Ovary (tissue), 10 donors: ENCODE measurements at places on chromosomes 6 and 20. TPM values are rescaled to one million over a fixed set of nuclear protein-coding genes. Genes with fewer than 3 reads are reported as not detected.
A peak's percentile ranks its signal among the peaks of the same experiment; 100 is the strongest.

GRCh38 chr20:50678169-50678898 is 13.0 kb downstream of the RIPOR3 start:
- H3K27ac ChIP-seq = no peak overlapping the region
- peak; percentile 72 for DNase-seq
- H3K4me1 ChIP-seq = peaks cover 17% of the 10 kb centered on the region
- H3K4me3 ChIP-seq = no peak overlapping the region
- H3K27me3 ChIP-seq = no peaks in the 10 kb centered on the region
- no peaks in the 10 kb centered on the region for H3K36me3 ChIP-seq

DNA sequence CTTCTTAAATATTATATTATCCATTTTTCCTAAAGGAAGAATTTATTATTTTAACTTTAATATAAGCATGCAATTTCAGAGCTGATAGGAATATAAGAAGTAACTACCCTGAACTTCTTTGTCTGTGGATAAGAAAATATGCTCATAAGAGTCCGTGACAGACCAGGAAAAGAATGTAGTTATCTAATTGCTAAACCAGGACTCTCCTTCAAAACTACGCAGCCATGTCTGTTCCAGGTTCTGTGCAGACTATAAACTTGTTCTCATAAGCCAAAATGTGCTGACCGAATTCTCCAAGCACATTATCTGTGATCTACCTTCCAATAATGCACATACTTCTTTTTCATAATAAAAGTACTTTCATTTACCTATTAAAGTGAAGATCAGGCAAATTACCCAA is 116.5 kb downstream of the TRDN start:
- no peaks in the 10 kb centered on the region for H3K36me3 ChIP-seq
- H3K27ac ChIP-seq = no peak overlapping the region
- H3K4me1 ChIP-seq = peaks cover 2% of the 10 kb centered on the region
- no peaks in the 10 kb centered on the region for H3K27me3 ChIP-seq
- DNase-seq = no peak
- H3K4me3 ChIP-seq = no peak overlapping the region

- H3K36me3 ChIP-seq = no peaks in the 10 kb centered on the region
- H3K4me1 ChIP-seq = no peaks in the 10 kb centered on the region
- no peak overlapping the region for H3K27ac ChIP-seq
- DNase-seq = no peak
- no peaks in the 10 kb centered on the region for H3K27me3 ChIP-seq
Measured at GRCh38 chr6:160507420-160507819, 156.7 kb downstream of the LPA start.

DNA sequence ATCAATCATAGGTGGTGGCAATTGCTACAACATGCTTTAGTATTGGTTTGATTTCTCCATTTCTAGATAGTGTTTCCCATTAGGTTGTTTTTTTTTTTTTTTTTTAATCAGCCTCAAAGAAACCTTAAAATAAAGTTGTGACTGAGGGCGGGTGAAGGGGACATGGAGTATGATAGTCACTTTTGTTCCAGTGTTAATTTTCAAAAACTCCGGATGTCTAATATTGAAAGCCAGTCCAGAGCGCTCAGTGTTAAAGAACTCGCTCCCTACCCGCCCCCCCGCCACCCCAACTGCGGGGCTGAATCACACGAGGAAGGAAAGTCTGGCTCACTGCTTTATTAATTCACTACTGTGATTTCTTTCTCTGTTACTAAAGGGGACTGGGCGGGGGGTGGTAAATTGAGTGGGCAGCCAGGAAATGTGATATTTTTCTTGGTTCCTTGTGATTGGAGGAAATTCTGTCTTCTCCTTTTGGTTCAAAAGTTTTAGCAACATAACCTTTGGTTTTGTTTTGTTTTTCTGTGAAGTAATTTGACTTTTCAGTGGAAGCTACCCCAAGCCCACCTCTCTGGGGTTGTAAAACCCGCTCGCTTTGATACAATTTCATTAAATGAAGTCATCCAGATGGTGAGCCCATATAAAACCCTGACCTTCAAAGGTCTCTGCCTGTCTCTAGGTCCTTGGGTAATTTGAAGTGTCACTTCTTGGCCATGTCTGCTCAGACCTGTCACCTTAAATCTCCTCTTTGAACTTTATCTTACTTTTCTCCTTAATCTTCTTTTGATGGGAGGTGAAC is 38.0 kb downstream of the TNFAIP3 start:
- no peak overlapping the region for H3K4me3 ChIP-seq
- no peaks in the 10 kb centered on the region for H3K36me3 ChIP-seq
- H3K4me1 ChIP-seq = no peaks in the 10 kb centered on the region
- no peaks in the 10 kb centered on the region for H3K27me3 ChIP-seq
- no peak overlapping the region for H3K27ac ChIP-seq
- no peak for DNase-seq

The MAD2L1BP gene
- polyA plus RNA-seq = 23.9 TPM

GRCh38 chr6:167697316-167697715 is 129.4 kb upstream of the AFDN start:
- H3K4me1 ChIP-seq = peaks cover 5% of the 10 kb centered on the region
- H3K4me3 ChIP-seq = no peak overlapping the region
- H3K36me3 ChIP-seq = no peaks in the 10 kb centered on the region
- no peak for DNase-seq

DNA sequence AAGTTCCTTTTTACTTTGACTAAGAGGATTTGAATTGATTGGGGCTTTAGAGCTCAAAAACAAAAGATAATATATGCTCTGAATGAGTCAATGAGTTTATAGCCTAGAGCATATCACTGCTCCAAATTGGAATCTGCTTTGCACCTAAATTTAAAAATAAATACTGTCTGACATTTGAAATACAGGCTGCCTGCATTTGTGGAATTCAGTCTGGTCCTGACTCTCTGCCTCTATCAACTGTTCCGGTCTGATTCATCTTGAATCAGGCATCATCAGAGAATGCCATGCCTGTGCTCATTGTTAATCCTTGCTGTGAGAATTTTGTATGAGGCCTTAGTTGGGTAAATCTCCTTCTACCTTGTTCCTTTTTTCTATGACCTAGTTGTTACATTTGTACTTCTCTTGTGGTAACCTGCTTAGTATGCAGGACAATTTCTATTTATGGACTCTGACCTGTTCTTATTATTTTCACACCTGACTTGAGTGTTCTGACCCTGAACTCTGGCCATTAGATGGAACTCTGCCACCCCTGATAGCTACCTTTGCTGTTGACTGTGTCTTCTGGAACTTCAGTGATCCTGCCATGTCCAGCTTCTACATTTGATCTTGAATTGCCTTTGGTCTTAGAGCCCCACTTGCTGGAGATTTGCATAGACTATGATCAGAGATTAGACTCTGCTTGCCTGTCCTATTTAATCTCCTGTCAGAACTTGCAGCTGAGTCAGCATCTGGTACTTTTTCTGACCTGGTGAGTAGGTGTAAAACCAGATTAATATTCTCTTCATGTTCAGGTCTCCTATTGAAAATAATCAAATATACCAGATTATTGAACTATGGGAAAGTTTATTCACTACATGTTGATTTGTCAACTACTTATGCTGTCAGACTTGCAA is 442.7 kb upstream of the HS3ST5 start:
- no peaks in the 10 kb centered on the region for H3K36me3 ChIP-seq
- no peak overlapping the region for H3K27ac ChIP-seq
- no peak overlapping the region for H3K4me3 ChIP-seq
- no peaks in the 10 kb centered on the region for H3K4me1 ChIP-seq
- no peaks in the 10 kb centered on the region for H3K27me3 ChIP-seq

DNA sequence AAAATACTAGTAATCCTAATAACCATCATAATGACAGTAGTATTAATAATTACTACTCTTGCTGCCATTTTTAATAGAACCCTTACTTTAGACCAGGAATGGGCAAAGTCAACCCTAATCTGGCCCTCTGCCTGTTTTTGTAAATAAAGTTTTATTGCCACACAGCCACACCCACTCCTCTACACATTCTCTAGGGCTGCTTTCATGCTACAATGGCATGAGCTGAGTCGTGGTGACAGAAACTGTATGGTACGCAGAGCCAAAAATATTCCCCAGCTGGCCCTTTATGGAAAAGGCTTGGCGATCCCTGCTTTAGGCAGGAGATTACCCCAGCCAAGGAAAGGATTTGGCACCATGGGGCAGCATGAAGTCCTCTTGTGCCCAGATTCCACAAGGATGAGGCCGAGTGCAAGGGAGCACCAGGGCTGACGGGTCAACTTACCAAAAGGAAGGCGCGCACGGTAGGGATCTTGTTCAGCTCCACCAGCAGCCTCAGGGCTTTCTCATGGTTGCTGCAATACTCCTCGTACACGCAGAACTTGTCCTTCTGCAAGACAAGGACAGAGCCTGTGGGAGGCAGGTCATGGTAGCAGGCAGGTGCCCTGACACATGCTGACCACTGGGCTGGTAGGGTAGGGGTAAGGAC is 93.6 kb downstream of the PREX1 start:
- no peak for DNase-seq
- H3K27me3 ChIP-seq = no peaks in the 10 kb centered on the region
- no peaks in the 10 kb centered on the region for H3K36me3 ChIP-seq

DNA sequence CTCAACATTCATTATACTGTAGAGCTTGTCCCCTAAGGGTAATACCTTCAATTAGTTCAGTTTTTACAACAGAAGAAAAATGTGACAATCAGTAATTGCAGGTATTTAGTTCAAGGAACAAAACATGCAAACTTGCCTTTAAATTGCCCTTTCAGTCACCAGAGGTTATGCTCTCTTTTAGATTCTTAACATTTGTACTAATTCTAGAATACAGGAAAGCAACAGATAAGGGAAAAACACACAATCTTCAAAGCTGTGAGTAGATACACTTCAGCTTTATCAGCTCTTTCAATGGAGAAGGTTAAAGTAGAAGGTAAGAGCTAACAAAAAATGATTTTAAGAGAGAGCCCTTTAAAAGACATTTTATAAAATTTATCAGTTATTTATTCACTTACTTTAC is 173.1 kb downstream of the HS3ST5 start:
- H3K36me3 ChIP-seq = no peaks in the 10 kb centered on the region
- no peak for DNase-seq
- no peak overlapping the region for H3K27ac ChIP-seq
- H3K27me3 ChIP-seq = no peaks in the 10 kb centered on the region
- H3K4me3 ChIP-seq = no peak overlapping the region

- no peaks in the 10 kb centered on the region for H3K36me3 ChIP-seq
- no peaks in the 10 kb centered on the region for H3K27me3 ChIP-seq
- no peak overlapping the region for H3K27ac ChIP-seq
- no peak for DNase-seq
Measured at GRCh38 chr6:121523628-121524027, 88.2 kb downstream of the GJA1 start.

DNA sequence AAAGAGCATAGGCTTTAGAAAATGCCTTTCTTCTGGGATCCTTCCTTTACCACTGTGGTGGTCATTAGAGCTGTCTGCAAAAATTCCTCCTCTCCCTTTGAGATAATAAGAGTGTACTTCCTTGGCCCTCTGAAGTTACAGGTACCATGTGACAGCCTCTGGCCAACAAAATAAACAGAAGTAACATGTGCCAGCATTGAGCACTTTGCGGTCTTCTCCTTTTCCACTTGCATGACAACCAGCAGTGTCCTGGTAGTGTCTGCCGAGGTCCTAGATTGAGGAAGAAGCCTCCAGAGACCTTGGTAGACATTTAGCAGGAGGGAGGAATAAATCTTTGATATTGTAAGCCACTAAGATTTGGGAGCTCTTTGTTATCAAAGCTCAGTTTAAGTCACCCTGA is 87.5 kb upstream of the ARID1B start:
- no peaks in the 10 kb centered on the region for H3K4me1 ChIP-seq
- no peak for DNase-seq
- no peaks in the 10 kb centered on the region for H3K27me3 ChIP-seq
- no peak overlapping the region for H3K4me3 ChIP-seq
- H3K36me3 ChIP-seq = no peaks in the 10 kb centered on the region

GRCh38 chr6:155244434-155244833 is 19.4 kb upstream of the CLDN20 start:
- no peak overlapping the region for H3K27ac ChIP-seq
- DNase-seq = no peak
- no peak overlapping the region for H3K4me3 ChIP-seq
- no peaks in the 10 kb centered on the region for H3K27me3 ChIP-seq
- peaks cover 2% of the 10 kb centered on the region for H3K4me1 ChIP-seq

- H3K4me1 ChIP-seq = no peaks in the 10 kb centered on the region
- no peaks in the 10 kb centered on the region for H3K36me3 ChIP-seq
- H3K4me3 ChIP-seq = no peak overlapping the region
- H3K27ac ChIP-seq = no peak overlapping the region
- no peak for DNase-seq
Measured at GRCh38 chr20:54485631-54486030, 10.2 kb downstream of the DOK5 start.

DNA sequence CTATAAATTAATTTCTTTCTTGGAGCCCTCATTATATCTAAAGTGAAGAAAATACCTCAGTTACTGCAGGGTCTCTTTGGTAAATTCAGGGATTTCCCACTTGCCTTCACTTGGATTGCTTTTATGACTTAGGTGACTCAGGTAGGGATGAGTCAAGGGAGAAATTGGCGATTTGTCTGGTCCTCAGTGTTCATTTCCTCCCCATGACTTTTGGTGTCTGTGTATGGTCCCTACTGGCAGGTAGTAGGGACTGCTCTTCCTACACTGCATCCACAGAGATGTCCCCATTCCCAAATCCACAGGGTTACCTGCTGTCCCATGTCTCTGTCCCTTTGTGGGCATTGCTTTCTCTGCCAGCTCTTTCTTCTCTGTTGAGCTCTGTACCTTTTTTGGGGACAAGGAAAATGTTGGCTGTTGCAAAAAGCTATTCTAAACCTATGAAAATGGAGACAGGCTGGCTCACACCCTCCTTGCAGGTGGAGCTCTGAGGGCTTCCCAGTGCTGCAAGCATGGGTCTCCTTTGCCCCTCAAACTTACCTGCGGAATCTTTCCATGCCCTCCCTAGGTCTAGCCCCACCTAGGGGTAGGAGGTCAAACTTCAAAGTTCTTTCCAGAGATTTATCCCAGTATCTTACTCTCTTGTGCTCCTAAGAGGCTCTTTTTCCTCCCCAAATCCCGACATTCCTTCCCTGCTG is 211.9 kb downstream of the ZNF217 start:
- no peak overlapping the region for H3K27ac ChIP-seq
- H3K27me3 ChIP-seq = no peaks in the 10 kb centered on the region
- DNase-seq = no peak

DNA sequence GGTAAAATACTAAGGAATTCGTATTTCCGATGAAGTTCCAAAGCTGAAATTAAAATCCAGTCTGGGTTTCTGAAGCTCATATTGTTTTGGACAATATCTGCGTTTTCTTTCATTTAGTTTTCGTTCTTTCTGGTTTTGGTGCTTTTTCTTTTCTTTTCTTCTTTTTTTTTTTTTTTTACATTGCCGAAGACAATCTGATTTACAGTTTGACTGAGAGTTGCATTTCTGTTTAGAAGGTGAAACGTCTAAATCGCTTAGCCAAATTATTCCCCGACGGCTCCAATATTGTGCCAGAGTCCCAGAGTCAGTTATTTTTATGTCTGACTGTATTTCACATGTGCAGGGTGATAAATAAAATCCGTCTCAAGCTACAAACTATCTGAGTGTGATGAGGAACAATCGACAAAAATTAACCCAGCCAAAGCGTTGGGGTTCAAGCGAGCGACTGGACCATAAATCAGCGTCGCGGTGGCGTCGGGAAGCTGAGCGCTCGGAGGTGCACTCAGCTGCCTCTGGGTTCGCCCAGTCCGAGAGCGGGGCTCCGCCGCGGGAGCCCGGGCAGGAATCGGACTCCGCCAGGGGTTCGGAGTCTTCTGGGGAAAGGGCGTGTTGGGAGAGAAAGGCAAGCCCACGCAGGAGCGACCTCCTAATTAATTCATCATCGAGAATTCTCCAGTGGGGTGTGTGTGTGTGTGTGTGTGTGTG is 8.2 kb upstream of the TBX18 start:
- H3K4me1 ChIP-seq = peaks cover 5% of the 10 kb centered on the region
- no peaks in the 10 kb centered on the region for H3K36me3 ChIP-seq
- no peak overlapping the region for H3K4me3 ChIP-seq
- peaks cover 5% of the 10 kb centered on the region for H3K27me3 ChIP-seq
- no peak overlapping the region for H3K27ac ChIP-seq
